ENCODE measurements at places on chromosomes 5 and 9.

- no peak for DNase-seq
Observed at GRCh38 chr5:179488491-179488890, 61.9 kb upstream of the RUFY1 start.

- no peak for DNase-seq
Observed at GRCh38 chr9:35598866-35599590, 6.0 kb upstream of the TESK1 start.

DNA sequence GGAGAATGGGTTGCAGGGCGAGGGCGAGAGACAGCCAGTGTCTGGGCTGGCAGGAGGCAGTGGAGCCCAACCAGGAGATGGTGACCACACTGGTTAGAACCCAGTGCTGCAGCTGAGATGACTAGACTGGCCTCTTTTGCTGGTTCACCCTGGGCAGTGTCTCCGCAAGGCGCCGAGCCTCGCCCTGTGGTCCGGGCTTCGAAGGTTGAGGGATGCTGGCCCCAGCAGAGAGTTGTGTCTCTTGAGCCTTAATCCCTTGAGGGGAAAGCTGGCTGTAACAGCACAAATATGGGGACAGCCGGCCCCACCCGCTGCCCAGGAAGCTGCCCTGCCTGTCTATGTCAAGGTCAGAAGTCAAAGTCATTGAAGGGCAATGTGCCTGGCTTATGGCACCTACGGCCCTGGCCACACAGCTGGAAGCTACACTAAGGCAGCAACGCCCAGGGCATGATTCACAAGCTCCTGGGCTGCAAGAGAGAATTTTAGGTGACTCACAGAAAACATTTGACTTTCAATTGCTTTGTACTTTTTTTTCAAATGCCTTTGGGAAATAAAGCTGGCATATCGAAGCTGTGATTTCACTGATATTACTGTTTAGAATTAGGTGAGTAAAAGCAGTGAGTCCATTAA, 33.3 kb downstream of the NKX2-5 start:
- no peak for DNase-seq

DNA sequence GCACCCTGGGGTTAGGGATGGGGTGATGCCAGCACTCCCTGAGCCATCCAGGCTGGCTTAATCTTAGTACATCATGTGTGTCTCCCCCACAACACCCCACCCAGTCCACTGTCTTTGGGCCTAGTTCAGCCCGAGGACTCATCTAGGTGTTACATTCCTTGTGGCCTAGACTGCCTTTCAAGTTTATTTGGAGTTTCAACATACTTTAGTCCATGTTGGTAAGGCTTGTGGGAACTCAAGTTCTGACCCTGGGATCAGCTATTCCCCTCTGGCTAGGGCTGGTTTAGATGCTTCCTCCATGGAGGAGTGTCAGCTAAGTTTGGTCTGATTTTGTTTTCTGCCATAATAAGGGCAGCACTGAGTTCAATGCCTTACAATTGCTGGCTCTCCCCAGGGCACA, 302.4 kb downstream of the SMARCA2 start:
- DNase-seq: no peak
